Stimulated activated CD8-positive, alpha-beta memory T cell treated with anti-CD3 and anti-CD28 coated beads, Interleukin-7, amount 100 ng/mL, for 4 hours (primary cell): ENCODE measurements at places on chromosomes 2 and 18.

GRCh38 chr2:241798081-241798630 is 10.8 kb upstream of the NEU4 start:
- no peak for DNase-seq

GRCh38 chr2:58918141-58918540 is 677.0 kb upstream of the FANCL start:
- no peak for DNase-seq

DNA sequence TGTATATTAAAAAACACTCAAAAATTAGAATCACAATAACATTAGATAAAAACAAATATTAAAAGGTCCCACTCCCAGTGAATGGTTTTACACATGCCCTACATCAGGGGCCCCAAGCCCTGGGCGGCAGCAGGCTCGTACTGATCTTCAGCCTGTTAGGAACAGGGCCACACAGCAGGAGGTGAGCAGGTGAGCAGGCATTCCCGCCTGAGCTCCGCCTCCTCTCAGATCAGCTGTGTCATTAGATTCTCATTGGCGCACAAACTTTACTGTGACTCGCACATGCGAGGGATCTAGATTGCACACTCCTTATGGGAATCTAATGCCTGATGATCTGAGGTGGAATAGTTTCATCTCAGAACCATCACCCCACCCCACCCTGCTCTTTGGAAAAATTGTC is 74.2 kb downstream of the MBD2 start:
- no peak for DNase-seq

DNA sequence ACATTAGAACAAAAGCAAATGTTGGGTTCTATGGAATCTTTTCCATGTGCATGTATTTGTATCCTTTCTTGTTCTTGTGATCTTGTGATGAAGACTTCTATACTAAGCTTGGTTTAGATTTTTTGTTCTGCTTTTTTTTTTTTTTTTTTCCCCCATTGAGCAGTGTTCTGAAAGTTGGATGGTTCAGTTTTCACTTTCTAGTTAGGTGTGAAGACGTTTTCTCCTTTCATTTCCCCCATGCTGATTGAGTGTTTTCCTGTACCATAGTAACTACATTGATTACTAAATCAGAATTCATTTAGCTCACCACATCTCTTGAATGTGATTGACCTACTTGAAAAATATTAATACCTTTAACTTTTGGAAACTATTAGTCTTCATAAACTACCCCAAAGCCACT is 34.1 kb downstream of the NOP58 start:
- DNase-seq, result no peak

- DNase-seq, result no peak
Measured at GRCh38 chr2:60446413-60447267, 106.8 kb downstream of the BCL11A start.

GRCh38 chr2:231725476-231725875 is 17.2 kb downstream of the PTMA start:
- DNase-seq, result no peak

GRCh38 chr2:234500394-234501006 is 3.6 kb upstream of the ARL4C start:
- DNase-seq, result peak; percentile 68

DNA sequence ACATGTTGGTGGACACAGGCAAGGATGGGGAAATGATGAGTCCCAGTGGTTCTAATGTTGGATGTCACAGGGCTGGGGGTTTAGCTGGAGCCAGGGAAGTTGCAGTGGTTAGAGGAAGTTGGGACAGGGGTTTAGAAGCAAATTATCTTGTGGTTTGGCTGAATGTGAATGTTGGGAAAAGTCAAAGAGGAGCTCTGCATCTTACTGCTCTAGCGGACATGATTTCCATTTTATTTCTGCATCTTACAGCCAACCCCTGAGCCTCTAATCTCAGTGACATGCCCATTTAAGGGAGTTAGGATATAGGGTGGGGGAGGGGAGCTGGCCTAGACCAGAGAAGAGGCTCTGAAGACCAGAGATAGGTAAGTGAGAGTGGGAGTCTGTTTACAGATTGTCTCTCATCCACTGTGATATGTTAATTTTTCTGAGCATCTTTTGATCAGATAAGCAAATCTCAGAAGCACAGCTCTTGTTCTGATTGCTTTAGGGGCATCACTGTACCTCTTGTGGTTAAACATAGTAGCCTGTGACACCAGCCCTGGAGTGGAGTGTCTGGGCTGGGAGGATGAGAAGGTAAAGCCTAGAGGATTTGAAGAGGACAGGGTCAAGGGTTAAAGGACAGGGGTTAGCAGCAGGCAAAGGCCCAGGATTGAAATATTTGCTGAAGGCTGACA is 43.6 kb downstream of the SETBP1 start:
- no peak for DNase-seq

DNA sequence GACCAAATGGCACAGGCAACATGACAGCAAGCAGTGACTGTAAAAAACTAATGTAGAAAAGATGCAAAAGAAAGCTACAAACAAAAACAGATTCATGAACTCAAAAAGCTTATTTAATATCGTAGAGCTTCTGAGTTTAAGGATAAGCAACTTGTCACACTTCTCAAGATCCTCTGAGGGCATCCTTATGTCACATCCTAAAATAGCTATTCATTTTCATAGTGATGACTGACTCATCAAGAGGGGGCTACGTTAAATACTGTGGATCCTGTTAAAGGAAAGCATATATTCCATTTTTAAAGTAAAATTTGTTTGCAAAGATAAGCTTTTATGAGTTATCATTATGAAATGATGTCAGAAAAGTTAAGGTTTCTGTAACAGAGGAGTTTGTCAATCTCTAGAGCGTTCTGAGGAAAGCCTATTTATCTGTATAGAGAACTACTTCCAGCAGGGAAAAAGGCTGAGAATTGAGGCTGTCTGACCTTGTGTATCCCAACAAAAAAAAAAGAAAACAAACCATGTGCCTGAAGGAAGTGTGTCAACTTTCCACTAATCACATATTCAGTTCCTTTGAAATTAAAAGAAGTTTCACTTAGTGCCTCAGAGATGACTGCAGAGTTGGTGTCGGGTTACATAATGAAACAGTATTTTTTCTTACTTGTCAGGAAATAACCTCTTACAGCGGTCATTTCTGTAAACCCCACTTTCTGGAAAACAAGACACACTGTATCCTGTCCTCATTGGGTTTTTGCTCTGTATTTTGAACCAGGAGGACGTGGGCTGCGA is 115.5 kb downstream of the ESCO1 start:
- DNase-seq, result no peak

GRCh38 chr2:191045141-191045540 is 31.2 kb upstream of the STAT1 start:
- no peak for DNase-seq

DNA sequence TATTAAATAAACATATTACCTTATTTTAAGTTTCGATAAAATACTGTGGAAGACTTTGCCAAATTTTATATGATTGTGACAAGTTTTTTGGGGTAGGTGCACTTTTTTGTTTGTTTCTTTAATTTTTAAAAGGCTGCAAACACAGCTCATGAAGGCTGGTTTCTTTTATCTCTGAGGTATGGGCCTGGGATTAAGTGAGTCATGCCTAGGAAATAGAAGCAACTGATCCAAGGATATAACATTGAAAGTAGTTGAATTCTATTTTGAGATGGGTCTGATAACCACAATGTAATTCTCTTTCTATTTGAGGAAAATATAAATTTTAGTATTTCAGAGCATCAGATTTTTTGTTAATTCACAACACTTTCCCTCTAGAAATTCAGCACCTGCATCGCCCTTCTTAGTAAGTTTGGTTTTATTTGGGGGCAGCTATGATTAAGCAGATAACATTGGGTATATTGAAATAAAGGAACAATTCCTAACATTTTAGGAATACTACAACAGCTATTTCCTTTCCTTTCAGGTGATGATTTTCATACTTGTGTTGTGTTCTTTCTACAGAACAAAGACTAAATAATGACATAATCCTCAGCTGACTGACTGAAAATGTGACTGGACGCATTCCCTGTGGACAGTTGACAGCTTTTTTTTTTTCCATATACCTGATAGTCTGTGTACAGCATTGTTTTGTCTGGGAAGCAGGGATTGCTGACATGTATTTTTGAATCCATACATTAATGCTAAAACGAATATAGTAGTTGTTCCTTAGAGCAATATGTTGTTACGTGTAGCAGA is 16.8 kb downstream of the RBM45 start:
- no peak for DNase-seq

GRCh38 chr2:184654945-184655344 is 56.6 kb downstream of the ZNF804A start:
- DNase-seq, result no peak
